ENCODE measurements at places on chromosomes 7 and 10. TPM values are rescaled to one million over a fixed set of nuclear protein-coding genes. Genes with fewer than 3 reads are reported as not detected.
A peak's percentile ranks its signal among the peaks of the same experiment; 100 is the strongest.

DNA sequence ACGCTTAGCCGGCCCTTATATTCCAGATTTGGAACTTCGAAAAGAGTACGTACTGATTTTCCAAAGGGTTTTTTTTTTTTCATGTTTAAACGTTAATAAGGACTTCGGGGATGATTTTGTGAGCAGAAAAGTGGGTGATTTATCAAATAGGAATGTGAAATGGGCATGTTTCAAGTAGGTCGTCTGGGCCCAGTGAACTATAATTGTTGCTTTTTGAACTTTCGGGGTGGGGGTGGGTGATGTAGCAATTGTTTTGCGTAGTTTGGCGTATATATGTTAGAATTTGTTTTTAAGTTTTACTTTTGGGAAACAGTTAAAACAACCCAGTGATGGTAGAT lies 299 bp upstream of the PBLD start:
- DNase-seq: no peak

DNA sequence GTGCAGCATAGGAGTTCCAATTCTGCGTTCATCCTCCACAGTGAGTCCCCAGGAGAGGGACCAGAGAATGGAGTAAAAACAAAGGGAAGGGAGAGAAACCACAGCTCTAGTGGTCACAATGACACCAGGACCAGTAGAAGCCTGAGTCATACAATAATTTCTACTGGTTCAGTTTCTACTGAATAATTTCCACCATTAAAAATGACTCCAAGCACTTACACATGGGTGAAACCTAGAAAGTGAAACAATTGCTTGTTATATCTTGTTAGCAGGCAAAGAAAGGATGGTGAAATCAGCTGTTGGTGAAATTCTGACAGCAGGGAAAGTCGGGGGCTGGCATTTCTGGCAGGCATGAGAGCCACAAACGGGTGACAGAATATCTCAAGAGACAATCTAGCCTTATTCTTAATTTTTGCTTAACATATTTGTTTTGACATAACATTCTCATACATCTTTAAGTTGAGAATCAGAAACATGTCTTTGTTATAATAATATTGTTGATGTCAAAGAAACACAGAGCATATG lies 1065.8 kb upstream of the C7orf33 start:
- no peak for DNase-seq

DNA sequence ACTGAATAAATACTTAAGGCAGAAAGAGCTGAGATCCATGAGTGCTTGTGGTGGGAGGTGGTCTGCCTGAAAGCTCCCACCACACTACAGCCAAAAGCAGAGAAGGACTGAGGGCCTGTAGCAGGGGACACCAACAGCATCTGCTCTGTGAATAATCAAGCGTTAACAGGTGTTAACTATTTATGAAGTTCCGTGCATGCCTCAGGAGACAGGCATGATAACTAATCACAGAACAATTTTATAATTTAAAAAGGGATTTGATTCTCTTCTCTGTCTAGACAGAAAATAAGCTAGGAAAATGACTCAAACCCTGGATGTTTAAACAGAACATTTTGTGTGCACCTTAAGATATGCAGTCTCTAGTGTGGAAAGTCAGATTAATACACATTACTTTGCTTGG lies 61.5 kb upstream of the GHITM start:
- no peak for DNase-seq

GRCh38 chr7:149569025-149569725 lies 71.6 kb upstream of the ZNF746 start:
- no peak for DNase-seq

DNA sequence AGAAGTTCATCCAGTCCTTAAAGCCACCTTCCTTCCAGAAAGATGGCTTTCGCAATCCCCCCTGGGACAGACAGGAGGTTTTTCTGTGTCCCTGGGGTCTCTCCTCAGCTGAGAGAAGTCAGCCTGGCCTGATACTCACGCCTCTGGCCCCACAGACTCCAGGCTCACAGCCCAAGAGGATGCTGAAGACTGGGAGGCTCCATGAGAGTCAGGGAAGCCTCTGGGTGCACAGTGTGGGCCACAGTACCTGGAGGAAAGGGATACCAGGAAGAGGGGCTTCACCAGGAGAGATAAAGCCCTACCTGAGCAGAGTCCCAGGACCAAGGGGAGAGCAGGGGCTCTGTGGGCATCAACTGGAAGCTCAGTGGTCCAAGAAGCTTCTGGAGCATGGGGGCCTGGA lies 324.4 kb downstream of the GRID1 start:
- no peak for DNase-seq

DNA sequence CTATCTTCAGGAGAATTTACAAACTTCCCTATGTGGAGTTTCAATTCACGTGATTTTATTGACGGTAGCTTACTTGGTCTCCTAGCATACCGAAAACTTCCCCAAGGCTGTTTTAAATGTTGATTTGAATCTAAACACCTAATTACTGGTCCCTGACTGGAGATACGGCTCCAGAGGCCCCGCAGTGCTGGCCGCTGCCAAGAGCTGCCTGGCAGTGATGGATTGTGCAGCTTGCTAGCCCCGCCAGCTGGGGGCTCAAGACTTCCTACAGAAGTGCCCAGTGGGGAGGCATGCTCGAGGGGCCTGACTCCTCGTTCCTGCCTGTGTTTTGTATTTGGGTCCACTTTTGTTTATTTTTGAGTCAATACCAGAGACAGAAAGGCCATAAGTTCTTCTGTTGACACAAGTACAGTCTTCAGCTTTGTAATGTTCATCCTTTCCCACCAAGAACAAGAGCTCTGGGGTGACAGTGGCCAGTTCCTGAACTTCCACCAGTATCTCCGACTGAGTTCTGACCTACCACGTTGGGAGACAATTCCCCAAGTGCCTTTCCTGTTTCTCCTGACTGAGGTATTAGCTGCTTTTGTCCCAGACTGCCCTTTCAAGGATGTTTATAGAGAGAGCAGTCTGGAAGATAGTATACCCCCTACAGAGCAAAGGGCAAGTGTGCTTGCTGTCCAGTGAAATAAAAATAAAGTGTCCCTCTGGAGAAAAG lies 80.7 kb upstream of the CXCL12 start:
- DNase-seq: no peak

DNA sequence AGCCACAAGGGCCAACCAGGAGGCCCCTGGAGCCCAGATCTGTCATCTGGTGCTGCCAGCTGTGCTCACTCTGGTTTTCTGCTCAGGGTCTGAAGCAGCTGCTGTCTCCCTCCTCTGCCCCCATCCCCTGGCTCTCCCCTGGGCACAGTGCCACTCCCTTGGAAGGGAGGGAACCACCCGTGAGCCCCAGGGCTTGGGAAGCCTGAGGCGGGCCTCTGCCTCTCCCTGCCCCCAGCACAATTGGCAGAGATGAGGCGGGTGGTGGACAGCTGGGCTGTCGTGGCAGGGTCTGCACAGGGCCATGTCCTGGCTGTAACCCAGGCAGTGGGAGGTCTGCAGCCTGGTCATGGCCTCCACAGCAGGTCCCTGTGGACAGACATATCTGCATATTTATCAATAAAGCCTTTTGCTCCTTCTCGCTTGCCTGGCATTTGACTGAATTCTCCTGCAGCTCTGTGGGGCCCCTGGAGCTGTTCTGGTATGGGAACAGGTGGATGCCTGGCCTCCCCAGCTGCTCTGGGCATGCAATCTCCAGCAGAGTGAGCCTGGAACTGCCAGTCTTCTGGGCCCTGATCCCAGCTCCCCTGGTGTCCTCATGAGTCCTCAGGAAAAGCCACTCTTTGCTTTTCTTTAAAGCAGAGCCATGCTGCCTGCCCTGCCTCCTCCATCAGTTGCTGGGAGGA lies 1.6 kb upstream of the ANKRD2 start:
- DNase-seq: no peak

GRCh38 chr10:47454780-47455058 lies 29.2 kb downstream of the ANXA8 start:
- DNase-seq: no peak

DNA sequence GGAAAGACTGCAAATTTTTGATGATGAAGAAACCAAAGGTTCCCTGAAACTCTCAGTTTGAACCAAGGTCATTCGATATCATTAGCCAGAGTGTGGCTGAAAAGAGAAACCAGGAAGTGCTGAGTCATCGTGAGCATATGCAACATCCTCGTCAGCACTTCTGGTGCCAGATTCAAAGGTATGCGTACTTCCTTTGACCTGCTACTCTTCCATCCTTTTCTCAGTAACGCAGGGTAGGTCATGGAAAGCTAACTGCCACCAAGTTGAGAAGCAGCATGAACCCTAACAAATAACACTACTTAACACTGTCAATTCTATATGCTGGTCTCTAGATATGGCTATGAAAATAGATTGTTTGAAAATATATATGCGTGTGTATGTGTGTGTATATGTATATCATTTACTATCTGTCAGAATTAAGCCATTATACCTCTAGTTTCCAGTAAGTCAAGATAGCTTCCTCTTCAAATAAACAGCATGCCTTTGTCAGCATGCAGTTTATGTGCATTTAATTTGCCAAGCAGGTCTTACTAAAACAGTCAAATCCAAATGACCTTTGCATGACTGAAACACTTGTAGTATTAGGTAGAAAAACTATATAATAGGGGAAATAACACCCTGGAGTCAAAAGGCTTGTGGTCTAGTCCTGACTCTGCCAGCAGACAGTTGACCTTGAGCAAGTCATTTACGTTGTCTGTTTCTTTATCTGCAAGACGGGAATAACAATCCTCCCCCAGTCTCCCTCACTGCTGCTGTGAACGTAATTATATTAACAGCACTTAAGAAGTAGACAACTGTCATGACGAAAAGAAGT lies 26.4 kb downstream of the CDK6 start:
- DNase-seq: no peak

GRCh38 chr10:59970396-59971368 lies 64.3 kb upstream of the CCDC6 start:
- DNase-seq: no peak

DNA sequence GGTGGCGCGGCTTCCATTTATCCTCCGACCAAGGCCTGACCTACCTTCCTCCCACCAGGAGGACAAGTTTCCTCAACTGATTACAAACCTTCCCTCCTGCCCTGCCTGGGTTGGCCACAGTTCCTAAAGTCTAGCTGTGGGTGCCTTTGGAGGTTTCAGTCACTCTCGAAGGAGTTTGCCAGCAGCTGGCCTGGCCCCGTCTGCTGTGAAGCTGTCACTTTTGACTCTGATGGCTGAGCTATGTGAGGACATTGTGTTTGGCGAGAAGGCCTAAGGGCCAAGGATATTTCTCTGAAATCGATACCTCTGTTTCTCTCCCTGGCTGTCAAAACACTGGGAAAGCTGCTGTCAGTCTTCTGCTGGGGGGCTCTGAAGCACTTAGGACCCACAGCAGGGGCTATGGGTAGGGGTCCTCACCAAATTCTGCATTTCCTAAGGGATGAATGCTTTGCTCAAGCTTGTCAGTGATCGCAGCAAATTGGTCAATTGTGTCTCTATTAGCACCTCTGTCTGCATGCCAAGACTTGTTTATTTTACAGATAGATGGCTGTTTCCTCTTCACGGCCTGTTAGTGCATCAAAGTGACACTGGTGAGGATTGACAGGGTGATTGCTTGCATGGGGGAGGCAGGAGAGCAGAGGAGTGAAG lies 31.9 kb upstream of the SAMD8 start:
- DNase-seq: no peak

- no peak for DNase-seq
Measured at GRCh38 chr10:422241-422640, 267.2 kb downstream of the DIP2C start.

DNA sequence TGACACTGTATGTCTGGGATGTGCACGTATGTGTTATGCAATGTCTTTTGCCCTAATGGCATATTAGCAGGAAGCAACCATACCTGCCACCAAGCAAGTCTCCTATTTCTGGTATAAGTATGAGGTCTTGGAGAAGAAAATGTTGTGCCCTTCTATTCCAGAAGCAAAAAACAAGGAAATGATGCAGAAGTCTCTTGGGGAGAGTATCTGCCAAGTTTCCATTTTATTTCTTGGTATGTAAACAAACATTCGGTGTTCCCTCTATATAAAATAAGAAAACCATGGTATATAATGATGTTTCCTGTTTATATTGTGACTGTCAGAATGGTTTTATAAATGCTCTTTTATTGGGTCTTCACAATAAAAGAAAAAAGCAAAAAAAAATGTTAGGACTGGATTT lies 19.3 kb upstream of the MYO3A start:
- no peak for DNase-seq

DNA sequence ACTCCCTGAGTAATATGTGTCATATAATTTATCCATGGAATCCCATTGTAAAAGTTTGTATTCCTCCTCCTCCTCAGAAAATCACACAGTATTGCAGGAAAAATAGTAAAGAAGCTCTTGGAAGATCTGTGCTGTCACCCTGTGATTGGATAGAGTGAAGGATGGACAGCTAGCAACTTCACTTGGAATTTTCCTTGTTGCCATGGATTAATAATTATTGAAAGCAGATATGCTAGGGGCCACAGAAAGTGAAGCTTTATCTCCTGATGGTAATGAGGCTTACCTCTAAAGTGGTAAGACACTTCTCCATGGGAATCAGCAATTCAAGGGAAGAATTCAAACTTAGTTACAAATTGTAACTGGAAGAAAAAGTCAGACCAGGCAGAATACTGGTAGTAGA lies 48.8 kb downstream of the PHYHIPL start:
- no peak for DNase-seq

GRCh38 chr7:103594186-103594585 lies 148.2 kb upstream of the SLC26A5 start:
- DNase-seq: no peak

DNA sequence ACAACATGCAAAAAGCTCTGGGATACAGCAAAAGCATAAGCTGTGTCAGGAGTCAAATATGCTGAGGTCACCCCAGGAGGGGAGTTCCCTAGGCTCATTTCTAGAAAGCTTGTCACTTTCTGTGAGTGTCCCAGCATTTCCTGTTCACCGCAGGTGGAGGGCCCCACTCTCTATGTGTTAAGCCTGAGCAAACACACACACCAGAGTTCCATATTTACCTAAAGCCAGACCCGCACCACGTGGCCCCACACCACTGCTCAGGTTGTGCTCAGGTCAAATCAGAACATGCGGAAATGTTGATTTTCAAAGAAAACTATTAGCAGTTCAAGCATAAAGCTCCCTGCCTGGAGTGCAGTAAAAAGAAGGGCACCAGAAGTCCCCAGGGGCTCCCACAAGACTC lies 259.6 kb upstream of the PPP2R2D start:
- DNase-seq: no peak

DNA sequence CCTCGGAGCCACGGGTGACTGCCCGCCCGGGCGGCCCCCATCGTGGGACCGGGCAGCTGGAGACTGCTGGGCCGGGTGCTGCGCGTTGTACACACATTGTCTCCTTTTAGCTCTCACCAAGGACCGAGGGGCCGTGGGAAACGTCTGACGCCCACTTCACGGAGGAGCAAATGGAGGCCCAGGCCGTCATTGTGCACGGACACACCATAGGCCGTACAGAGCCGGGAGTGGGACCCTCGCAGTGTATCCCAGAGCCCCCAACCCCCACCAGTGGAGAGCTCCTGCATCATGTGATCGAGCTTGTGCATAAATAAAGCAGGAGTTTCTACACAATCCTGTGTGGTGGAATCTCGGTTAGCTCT lies 722 bp downstream of the DENND10 start:
- DNase-seq: peak; percentile 73

- DNase-seq: no peak
Measured at GRCh38 chr7:45569290-45569685, 4.9 kb upstream of the ADCY1 start.

The ARHGEF35 gene
- total RNA-seq: 22.1 TPM

The GLUD1 gene
- 162 TPM for total RNA-seq

The LBX1 gene
- not detected for total RNA-seq

The EVX1 gene
- not detected for total RNA-seq

The PLAC9 gene
- total RNA-seq: 31.4 TPM

The DMTF1 gene
- total RNA-seq: 88.6 TPM

The SVOPL gene
- 2.4 TPM for total RNA-seq

The HHEX gene
- total RNA-seq: 10.0 TPM

The LIPJ gene
- total RNA-seq: not detected

The STAMBPL1 gene
- total RNA-seq: 6.9 TPM

The ACSL5 gene
- total RNA-seq: 21.8 TPM

The CPED1 gene
- 16.9 TPM for total RNA-seq

The ANXA8 gene
- 0.16 TPM for total RNA-seq
